ENCODE measurements at places on chromosomes 7 and 10.

GRCh38 chr10:16491933-16492332, 29.7 kb downstream of the C1QL3 start:
- DNase-seq = no peak

DNA sequence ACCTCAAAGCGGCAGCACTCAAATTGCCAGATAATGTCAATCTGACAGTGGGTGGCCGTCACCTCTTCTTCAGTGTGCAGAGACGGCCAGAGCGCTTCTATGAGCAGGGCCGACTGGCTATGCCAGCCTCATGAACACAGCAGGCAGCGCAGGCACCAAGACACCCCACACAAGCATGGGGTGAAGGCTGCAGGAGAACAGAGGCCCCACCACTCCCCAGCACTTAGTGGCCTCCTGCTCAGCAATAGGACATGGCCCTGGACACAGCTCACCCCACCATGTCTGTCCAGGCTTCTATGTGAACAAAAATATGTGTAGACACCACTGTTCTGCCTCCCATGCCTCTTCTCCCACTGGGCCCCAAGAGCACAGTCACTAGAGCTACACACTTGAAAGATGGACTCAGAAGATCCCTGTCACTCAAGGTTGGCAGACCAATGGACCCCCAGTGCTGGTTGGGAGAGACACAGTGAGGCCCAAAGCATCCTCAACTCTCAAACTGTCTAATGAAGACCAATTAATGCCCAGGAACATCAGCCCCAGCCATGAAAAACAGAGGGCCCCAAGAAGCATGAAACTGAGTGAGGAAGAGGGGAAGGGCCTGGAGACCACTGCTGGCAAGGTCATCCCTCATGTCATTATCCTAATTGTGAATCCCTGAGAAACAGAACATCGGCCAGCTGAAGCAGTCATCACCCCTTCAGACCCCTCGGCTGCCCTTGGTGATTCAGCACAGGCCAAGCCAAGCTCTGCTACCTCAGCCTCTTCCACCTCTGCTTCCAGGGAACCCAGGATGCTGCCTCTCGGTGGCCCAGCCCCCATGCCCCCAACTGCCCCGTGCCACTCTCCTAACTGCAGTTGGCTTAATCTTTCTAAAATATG, 77.7 kb downstream of the GRID1 start:
- no peak for DNase-seq

- DNase-seq = peak; percentile 23
Observed at GRCh38 chr7:28096713-28097112, 83.9 kb downstream of the JAZF1 start.

GRCh38 chr10:108169846-108170245, 1005.3 kb upstream of the SORCS1 start:
- no peak for DNase-seq

- DNase-seq = no peak
Observed at GRCh38 chr10:89398003-89398749, 5.8 kb downstream of the IFIT1 start.

DNA sequence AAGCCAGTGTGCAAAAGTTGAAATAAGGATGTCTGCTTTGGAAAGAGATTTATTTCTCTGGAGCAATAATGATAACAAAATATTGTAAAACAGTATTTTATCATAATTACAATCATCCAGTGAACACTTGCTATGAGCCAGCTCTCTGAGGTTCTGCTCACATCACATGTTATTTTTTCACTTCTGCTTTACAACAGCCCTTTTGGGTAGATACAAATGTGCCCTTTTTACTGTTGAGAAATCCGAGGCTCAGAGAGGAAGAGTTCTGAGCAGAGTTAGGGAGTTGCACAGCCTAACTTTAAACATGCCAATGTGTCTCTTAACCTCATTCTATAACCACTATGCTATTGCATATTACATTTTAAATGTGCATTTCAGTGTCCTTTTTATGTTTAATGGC, 232.6 kb upstream of the CDC14C start:
- no peak for DNase-seq

DNA sequence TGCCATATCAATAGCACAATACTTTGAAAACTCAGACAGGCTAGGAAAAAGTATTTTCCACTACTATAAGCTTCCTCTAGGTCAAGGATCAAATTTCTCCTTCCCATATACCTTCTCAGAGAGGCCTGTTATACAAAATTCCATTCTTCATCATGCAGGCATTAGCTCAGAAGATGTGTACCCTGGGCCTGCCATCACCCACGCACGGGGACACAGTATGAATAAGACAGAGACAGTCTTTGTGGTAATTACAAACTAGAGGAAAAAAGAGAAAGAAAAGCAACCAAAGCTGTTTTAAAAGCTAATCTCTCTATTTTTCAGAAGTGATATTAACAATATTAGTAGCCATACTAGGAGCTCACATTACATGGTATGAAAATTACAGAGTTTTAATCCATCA, 236.8 kb upstream of the AOAH start:
- DNase-seq = no peak

DNA sequence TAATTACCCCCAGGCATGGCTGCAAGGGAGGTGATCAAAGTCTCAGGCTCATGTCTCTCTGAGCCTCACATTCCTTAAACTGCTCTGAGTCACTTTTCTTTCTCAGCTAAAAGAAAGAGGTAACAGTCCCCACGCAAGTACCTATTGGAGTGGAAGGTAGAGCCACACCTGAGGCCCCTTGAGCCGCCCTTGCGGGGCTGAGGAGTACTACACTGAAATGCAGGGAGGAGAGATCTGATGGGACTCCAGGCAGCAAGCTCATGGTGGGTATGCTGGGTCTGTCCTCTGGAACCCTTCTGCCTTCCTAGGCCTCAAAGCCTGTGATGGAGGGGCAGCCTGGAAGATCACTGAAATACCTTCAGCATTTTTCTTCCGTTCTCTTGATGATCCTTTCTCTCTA, 960.0 kb downstream of the DNAJB9 start:
- DNase-seq = no peak

DNA sequence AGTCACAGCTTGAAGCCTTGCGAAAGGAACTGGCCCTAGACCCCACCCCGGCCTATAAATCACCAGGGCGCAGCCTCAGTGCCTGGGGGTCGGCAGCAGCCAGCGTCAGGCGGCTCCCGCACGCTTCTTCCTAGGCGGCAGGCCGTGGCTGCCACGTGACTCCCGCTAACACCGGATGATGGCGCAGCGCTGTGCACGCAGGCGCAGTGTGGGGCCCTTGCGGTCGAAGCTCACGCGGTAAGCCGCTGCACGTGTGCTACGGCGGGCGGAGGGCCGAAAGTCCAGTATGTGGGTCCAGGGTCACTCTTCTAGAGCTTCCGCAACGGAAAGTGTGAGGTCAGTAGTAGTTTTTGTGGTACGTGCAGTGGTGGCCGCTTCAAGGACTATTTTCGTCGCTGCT, at the start of gene STK31:
Gene STK31, plus strand, starts transcription at position 220 of the 400 bp plus-strand sequence. Its CDS starts 67 bp downstream, at position 287.
- DNase-seq = no peak

DNA sequence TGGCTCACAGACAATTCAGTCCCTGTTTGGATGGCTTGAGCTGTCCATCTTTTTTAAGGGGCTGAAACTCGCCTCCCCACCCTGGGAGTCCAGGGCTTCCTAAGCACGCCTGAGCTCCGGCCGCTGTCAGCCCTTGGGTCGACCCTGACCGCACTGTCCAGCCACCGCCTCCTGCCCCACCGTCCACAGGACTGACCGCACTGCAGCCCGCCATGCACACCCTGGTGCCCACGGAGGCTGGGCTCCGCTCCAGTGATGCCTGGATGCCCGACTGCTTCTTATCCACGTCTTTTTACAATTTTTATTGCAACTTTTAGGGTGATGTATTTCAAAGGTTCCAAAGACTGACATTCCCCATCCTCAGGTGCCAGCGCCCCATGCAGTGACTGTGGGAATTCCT, 39.4 kb upstream of the FOXL3 start:
- no peak for DNase-seq

- DNase-seq = no peak
Observed at GRCh38 chr7:118085000-118085399, 99.0 kb upstream of the LSM8 start.

GRCh38 chr10:117594722-117595121, 52.2 kb downstream of the EMX2 start:
- no peak for DNase-seq

GRCh38 chr7:66682350-66683093, 53.8 kb downstream of the KCTD7 start:
- DNase-seq = peak; percentile 12

DNA sequence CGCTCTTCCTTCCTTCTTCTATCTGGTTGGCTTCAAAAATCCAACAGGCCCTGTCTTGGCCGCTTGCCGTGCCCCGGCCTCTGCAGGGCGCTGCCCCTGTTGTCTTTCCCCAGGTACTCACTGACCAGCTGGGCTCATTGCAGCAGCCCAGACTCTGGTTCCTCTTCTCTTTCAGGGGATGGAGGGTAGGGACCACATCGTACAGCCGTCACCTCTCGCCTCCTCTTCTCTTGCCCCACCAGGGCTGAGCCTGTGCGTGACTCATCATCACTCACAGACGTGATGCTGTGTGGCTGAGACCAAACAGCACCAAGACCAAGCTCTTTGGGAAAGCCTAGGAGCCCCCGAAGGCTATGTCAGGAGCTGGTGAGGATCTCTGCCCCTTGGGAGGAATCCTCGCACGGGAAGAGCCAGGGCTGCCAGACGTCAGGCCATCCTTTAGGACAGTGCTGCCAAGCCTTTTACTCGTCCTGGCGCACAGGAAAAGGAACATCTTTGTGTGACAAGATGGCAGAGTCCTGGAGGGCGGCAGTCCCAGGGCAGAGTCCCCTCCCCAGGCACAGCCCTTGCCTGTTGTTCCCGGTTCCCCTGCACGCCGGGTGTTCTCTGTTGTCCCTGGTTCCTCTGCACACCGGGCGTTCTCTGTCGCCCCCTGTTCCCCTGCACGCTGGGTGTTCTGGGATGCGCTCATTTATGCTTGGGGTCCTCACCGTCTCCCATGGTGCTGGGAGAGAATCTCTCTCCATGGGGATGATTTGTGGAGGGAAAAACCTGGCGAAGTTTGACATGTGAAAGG, 188.5 kb upstream of the SHH start:
- no peak for DNase-seq

- no peak for DNase-seq
Observed at GRCh38 chr7:142579946-142580345, 169.3 kb upstream of the PRSS1 start.

Data from activated naive CD8-positive, alpha-beta T cell treated with anti-CD3 and anti-CD28 coated beads for 36 hours (primary cell).